ENCODE measurements at places on chromosomes 4 and X.

DNA sequence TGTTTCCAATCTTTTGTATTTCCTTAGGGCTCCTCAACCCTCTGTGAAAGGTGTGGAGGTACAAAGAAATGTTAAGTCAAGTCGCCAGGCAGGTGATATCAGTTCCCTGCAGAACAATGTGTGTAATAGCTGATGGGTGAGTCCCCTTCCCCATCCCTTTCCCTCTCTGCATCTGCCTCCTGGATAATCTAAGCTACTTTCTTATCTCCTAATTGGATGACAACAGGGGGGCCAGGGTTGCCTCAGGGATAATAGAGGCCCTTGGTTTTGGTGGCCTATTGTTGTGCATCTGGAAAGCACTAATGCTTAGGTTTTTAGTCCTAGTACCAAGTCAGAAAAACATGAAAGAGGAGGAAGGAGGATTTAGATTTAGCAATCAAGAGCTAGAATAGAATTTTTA, 29.1 kb downstream of the MAGED1 start:
- no peak for DNase-seq

- DNase-seq = no peak
These were observed 113.2 kb downstream of the MID1 start for GRCh38 chrX:10507181-10507580.

GRCh38 chr4:18611026-18611425, 589.5 kb upstream of the LCORL start:
- DNase-seq = no peak

DNA sequence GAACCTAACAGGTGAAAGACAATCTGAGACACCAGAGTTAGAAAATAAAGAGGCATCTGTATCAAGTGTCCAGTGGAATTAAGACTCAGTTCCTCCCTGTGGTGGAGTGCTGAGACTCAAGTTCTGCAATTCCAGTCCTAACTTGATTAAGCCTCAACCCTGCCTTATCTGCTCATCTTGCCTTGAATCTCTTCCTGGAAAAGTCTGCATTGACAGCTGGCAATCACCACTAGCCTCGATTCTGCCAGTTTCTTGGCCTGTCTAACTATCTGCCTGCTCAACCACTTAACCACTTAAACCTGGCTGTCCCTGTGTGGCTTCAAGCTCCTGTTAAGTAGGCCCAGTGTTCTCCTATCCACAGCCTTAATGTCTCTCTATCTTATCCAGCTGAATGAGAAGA, 22.4 kb upstream of the NEIL3 start:
- no peak for DNase-seq

DNA sequence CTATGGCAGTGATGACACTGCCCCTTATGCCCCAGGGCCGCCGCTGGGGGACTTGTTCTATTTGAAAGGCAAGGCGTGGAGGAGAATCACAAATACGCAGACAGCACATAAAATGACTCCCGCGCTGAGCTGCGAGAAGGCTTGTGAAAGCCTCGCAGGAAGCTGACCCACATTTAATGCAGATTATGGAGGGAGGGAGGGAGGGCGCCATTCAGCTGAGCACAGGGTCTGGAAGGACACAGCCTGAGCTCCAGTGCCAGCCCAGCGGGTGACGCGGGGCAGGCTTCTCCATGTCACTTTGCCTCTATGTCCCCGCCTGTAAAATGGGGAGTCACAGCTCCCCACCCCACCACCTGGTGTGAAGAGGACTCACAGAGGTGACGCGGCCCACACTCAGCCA, 14.3 kb downstream of the ABLIM2 start:
- DNase-seq = no peak

- DNase-seq = no peak
These were observed 265.3 kb downstream of the FRMPD4 start for GRCh38 chrX:12403474-12404082.

- DNase-seq = no peak
These were observed 55.8 kb downstream of the EMCN start for GRCh38 chr4:100461807-100462605.

- no peak for DNase-seq
These were observed 422.2 kb downstream of the INPP4B start for GRCh38 chr4:142423861-142424260.

- no peak for DNase-seq
These were observed 160.8 kb downstream of the NAA11 start for GRCh38 chr4:79164907-79165610.

GRCh38 chrX:56248492-56248891, 16.3 kb downstream of the KLF8 start:
- no peak for DNase-seq

All from vagina (tissue), 2 donors.